ENCODE measurements at places on chromosomes 16 and 17.

- DNase-seq = no peak
Observed at GRCh38 chr16:57754354-57755060, 18.9 kb downstream of the KATNB1 start.

DNA sequence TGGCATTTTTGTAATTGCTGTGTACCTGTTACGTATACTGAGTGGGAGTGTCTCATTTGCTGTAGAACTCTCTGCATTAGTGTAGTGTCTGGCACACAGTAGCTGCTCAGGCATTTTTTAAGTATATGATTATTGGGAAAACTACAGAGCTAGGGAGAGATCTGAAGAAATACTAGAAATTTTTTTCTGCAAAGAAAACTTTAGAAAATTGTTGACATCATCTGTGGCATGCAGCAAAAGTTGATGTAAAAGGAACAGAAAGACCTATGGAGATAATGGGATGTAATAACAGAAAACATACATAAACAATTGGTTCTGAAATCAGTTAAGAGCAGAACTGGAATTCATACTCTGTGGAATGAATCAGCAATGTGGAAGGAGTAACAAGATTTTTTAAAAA, 11.6 kb downstream of the CLTC start:
- no peak for DNase-seq

DNA sequence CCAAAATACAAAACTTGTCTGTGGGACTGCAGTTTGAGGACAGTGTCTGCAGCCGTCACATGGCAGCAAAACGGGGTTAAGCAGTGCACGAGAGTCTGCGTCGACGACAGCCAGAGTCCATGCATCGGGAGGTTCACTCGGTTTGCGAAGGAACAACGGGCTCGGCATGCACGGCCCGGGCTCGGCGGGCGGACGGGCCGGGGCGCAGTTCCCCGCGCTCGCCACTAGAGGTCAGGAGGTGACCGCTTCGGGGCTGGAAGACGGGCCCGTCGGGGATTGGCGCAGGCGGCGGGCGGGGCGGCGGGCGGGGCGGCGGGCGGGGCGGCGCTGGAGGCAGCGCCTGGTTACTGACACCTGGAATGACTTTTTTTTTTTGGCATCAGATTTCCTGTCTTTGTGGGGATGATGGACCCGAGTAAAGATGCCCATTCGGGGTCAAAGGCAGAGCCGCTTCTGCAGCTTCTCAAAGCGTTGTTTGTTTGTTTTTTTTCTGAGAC, 6.5 kb downstream of the SCGB1C2 start:
- peak; percentile 84 for DNase-seq

DNA sequence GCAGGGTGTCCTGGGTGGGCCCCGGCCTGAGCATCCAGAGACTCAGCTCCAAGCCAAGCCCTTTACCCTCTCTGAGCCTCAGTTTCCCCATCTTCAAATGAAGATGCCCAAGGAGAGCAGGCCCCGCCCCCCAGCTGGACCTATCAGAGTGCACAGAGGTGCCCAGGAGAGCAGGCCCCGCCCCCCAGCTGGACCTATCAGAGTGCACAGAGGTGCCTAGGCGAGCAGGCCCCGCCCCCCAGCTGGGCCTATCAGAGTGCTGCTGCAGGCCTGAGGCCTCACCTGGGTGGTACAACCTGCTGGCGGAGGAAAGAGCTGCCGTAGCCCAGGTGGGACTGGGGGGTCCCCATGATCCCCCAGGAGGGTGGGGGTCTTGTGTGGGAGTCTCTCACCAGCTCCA, 3.4 kb upstream of the SSTR5 start:
- DNase-seq = no peak

DNA sequence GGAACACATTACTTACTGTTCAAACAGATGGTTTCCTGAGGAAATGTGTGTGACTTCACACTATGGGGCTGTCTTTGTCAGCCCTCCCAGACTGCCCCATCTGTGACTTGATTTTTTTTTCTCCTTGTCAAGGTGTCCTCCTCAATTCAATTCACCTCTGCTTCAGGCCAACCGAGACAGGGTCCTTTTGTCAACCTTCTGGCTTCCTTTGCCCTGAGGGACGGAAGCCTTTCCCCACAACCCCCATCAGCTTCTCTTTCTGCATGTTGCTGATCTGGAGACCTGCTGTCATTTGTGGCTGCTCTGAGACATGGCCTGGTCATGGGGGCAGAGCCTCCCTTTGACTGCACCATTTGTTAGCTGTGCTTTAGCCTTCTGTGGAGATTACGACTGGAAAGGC, 21.3 kb upstream of the RGS9 start:
- peak; percentile 56 for DNase-seq

- peak; percentile 99 for DNase-seq
Observed at GRCh38 chr16:2882650-2883457, at the start of gene FLYWCH2. Gene FLYWCH2, plus strand, starts transcription at chr16:2883215. Its CDS starts 13,235 bp downstream, at chr16:2896450.
